SK-N-SH treated with all-trans-retinoic acid at 6 μM for 48 hours (cell line): ENCODE measurements at places on chromosomes 4 and X.

DNA sequence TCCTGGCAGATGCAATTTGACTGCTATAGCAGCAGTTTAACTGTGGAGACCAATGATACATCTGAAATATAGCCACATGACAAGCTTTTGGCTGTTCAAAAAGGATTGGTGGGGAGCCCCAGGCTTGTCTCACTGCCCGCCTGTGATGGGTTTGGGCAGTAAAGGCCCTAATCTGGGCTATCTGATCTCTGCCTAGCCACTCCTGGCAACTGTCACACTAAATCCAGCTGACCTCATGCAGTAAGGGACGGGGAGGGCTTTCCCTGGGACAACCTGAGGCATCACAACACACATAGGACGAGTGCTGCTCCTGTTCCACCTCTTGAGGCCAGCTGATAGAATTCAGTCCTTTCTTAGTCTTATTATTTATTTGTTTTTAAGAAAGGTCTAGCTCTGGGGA, 56.2 kb downstream of the CCDC158 start:
- peak; percentile 26; the same call in 1 of the 3 replicates for ATAC-seq

DNA sequence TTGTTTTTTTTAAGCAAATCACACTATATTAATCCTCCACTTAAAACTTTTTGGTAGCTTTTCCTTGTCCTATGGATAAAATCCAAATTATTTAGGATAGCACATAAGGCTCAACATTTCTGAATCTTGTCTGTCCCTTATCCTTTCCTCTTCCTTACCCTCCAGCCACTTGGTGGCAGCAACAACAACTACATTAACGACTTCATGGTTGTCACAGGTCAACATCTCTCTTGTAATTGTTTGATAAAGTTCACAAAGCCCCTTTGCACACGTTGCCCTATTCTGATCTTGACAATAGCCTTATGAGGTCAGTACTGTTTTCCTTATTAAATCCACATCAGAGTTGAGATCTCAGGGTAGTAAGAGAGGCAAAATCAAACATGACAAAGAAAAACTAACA, 269.0 kb upstream of the PABPC4L start:
- 0 out of 3 replicates have a peak, but pooled peaks have one; percentile 38 for ATAC-seq

- no peak for ATAC-seq
These were observed 415.8 kb downstream of the STIM2 start for GRCh38 chr4:27276307-27277073.

DNA sequence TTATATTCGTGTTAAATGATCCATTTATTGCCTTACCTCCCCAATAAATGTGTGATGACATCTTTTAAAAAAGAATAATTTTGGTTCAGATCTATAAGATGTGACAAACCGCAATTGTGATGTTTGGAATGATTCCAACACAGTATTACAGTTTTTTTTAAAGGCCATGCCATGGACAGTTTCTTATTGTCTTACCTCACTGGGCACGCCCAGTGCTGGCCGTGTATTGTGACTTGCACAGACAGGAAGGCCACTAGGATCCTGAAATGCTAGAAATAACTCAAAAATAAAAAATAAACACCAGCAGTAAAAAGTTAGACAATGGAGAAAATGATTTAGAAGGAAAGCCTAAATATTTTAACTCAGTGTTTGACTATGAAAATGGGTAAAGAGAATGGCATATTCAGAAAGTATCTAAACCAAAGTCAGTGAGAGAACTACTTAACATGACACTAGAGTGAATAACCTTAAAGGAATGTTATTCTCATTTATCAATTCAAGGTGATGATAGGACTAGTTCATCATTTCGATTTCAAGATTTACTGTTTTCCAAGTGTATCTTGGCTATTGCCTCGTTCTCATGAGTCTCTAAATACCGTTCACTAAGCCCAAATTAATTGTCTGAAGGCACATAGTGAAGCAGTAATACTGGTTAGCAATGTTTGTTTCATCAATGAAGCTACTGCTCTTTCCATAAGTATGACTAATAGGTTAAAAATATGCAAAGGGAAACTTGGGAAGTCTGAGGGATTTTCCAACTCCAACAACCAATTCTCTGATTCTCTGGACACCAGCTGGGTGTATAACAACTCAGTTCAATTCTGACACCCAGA, 46.1 kb upstream of the VEGFC start:
- ATAC-seq = peak; percentile 76

GRCh38 chr4:27316176-27316575, 455.5 kb downstream of the STIM2 start:
- ATAC-seq = no peak

GRCh38 chrX:84188320-84188834, 378 bp upstream of the RPS6KA6 start:
- ATAC-seq = peak; percentile 86

GRCh38 chrX:45719751-45720501, 519.2 kb upstream of the DIPK2B start:
- no peak for ATAC-seq

GRCh38 chr4:107114059-107114458, 77.9 kb upstream of the DKK2 start:
- no peak for ATAC-seq

GRCh38 chr4:174451718-174452296, 70.5 kb downstream of the HPGD start:
- no peak for ATAC-seq

GRCh38 chr4:88033309-88033708, 25.9 kb downstream of the PKD2 start:
- peak; percentile 85 for ATAC-seq

- ATAC-seq = peak; percentile 45
These were observed 59.8 kb downstream of the ARSJ start for GRCh38 chr4:113919611-113920010.
